H9 (cell line): ENCODE measurements at places on chromosomes 4 and X.

GRCh38 chrX:124217304-124218251 is 114.9 kb upstream of the TEX13D start:
- peak; percentile 52 for DNase-seq

- DNase-seq = no peak
Observed at GRCh38 chr4:61225656-61226055, 25.5 kb downstream of the ADGRL3 start.

GRCh38 chr4:186018784-186019183 is 50.2 kb upstream of the TLR3 start:
- no peak for DNase-seq

GRCh38 chrX:70509078-70509477 is 64.4 kb downstream of the DLG3 start:
- DNase-seq = no peak

DNA sequence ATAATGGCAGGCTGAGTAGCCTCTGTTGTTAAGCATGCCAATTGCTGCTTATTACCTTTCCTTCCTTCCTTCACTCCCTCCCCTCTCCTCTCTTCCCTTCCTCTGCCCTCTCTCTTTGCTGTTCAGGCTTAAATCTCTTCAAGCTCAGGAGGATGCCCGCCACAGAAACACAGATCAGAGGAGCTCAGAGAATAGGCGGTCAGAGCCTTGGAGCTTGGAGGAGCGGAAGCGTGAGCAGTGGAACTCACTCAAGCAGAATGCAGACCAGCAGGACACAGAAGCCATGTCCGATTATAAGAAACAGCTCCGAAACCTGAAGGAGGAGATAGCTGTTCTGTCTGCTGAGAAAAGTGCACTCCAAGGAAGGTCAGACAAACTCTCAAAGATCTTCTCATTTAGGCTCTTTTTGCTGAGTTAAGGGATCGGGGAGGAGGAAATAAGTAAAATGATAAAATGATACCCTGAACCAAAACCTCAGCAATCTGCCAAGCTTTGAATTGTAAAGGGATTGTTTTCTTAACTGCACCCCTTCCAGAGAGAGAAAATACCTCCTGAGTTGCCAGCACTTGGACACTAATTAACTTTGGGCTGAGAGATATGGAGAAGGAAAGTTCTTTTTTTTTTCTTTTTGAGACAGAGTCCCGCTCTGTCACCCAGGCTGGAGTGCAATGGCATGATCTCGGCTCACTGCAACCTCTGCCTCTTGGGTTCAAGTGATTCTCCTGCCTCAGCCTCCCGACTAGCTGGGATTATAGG is 20.9 kb downstream of the SPATA18 start:
- no peak for DNase-seq

GRCh38 chr4:56253666-56254305 is 133.5 kb downstream of the AASDH start:
- DNase-seq = no peak

GRCh38 chrX:102624105-102624504 is 24.8 kb downstream of the ARMCX5 start:
- DNase-seq = no peak

GRCh38 chr4:171812333-171812664 is 905 bp upstream of the GALNTL6 start:
- DNase-seq = no peak

DNA sequence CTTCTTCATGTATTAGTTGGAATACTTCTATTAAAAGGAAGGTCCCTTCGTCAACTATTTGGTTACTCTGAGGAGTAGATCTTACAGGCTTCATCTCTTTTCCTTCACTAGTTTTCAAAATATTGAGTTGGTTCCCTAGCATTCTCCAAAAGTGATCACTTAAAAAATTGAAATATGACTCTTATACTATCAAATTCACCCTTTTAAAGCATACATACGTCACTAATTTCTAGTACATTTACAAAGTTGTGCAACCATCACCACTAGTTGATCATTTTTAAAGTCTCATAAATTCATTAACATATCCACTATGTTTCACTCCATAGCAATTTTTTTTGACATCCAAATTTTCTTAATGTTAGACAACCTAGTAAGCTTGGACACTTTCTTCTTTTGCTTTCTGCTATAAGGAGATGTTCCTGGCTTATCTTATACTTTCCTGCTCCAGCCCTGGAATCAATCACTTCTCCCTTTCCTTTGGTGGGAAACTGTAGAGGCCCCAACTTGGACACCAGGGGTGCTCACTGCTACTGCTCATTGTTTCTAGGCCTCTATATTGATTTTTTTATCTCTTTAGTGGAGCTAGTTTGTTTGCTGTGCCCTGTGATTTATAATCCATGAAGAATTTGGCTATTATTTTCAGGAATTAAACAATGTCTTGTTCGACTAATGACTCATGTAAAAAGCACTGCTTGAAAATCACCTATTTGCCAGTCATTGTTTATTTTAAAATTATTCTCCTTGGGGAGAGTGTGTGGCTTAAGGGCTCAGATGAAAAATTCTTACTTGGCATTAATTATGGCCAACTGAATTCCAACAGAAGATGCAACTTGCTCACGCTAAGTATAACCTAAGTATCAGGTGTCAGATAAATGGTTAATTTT is 4.0 kb upstream of the ZFX start:
- DNase-seq = no peak

- no peak for DNase-seq
Observed at GRCh38 chr4:145819101-145819852, 119.3 kb downstream of the ZNF827 start.

GRCh38 chr4:144574000-144574399 is 72.0 kb upstream of the HHIP start:
- DNase-seq = no peak

- DNase-seq = no peak
Observed at GRCh38 chr4:140793291-140793690, 37.1 kb upstream of the TBC1D9 start.

GRCh38 chr4:140423106-140423505 is 4.3 kb downstream of the CLGN start:
- DNase-seq = no peak

GRCh38 chrX:100895365-100896075 is 21.4 kb upstream of the NOX1 start:
- peak; percentile 52 for DNase-seq

DNA sequence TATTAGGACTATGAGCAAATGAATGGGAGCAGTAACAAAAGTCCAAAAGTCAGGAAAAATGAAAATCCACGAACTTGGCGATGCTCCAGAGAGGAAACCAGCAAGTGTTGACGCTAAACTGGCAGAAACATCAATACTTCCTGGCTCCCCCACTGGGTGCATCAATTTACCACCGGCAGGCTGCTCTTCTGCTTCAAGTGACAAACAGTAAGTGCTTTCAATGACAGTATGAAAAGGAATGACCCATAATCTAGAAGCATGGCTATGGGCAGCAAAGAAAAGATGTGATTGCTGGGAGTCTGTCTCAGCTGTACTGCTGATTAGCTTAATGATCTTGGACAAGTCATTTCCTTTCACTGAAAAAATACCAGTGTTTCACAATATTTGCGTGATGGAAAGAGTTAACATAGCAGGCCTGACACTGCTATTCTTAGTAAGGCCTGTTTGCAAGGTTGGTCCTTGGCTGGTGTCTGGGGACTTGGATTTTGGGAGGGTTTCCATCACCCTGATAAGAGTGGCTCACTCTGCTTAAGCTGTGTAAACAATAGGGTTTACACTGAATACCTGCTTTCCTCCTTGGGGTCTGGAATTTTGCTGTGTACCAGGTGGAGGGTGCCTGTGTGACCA is 8.7 kb downstream of the ATP11C start:
- DNase-seq = no peak

DNA sequence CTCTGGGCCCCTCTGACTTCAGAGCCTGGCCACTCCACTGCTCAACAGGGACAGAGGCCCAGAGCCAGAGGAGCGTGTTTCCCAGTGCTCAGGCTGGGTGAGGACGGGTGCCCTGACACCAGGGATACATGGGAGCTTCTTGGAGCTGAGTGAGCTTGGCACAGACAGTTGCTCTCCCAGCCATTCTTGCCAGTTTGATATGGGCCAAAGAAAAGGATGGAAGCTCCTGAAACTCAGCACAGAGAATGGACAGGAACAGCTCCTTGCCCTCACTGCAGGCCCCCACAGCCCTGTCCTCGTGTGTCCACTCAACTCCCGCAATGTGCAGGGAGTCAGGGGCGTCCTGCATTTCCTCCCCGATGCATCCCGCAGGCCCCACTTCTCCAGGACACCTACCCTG is 38.8 kb downstream of the NSG1 start:
- peak; percentile 24 for DNase-seq

GRCh38 chrX:119636419-119636818 is 30.2 kb upstream of the NKRF start:
- no peak for DNase-seq

- no peak for DNase-seq
Observed at GRCh38 chrX:87236830-87237440, 280.7 kb upstream of the KLHL4 start.

DNA sequence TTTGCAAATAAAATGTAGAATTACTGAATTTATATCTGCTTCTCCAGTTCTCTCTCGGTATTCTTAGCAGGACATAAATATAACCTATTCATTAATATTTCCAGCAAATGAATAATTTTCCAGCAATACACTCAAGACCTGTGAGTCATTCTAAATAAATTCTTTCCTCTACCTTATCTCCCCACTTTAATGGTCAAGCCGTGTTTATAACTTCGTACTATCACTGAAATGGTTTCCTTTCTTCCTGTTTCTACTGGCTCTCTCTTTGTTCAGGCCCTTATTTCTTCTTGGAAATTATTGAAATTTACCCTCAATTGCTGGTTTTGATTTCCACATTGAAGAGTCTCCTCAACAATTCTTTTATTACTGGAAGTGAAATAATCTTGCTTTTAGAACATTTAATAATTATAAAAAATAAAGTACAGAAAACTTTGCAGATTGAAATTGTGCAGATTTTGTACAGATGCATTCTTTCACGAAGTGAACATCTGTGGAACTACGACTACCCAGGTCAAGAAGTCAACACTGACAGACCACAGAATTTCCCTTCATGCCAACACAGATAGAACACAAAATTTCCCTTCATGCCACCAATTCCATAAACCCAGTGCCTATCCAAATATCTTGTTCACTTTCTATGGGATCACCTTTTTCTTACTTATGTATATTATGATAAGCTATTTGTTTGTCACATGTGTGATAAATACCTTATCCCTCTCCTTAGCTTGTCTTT is 205.7 kb downstream of the FAT4 start:
- DNase-seq = no peak

GRCh38 chr4:75494563-75494962 is 19.6 kb downstream of the RCHY1 start:
- DNase-seq = no peak

GRCh38 chr4:24949970-24950369 is 37.1 kb upstream of the CCDC149 start:
- no peak for DNase-seq

- DNase-seq = no peak
Observed at GRCh38 chr4:140704392-140704960, 51.7 kb downstream of the TBC1D9 start.

DNA sequence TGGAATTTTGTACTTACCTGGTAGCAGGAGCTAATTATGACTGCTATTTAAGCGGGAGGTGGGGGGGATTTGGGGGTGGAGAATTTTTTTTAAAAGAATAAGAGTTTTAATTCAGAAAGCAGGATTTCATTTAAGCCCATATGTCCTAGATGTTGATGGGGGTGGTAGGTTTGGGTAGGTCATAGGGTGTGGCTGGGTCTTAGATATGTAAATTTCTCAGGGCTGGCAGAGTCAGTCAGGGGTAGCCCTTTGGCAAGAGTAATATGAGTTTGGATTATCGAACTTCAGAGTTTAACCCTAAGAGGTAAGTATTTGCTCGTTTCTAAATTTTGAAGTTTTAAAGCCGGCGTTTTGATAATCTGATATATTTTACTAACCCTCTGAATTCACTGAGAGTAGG is 35.2 kb upstream of the COX18 start:
- no peak for DNase-seq

DNA sequence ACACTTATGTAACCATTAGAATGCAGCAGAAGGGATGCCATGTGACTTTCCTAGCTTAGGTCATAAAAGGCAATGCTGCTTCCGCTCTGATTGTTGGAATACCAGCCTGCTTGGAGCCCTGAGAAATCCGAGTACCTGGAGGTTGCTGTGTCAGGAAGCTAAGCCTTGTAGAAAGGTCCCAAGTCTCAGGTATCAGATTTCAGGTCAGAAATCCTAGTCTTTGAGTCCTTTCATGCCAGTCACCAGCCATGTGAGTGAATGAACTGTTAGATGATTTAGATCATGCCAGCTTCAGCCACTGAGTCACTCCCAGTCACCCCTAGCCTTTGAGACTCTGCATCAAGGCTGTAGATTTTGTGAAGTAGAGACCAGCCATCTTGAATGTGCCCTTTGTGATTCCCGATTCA is 23.5 kb downstream of the RAP1GDS1 start:
- DNase-seq = peak; percentile 80

GRCh38 chrX:28847423-28847822 is 260.2 kb downstream of the IL1RAPL1 start:
- DNase-seq = peak; percentile 52

DNA sequence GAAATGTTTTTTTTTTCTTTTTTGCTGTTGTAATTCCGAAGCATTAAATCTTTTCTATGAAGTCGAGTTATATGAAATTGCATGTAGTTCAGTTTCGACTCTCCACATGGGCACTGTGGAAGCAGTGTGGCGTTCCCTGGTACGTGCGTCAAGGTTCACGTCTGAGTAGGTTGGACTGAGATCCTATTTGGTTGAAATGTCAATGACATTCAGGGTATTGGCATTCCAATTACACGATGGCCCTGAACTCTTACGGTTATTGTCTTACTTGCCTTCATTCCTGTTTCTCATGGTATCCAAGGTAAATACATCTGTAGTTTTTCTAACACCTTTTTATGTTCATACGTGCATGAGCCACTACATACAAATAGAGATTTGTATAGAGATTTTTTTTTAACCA is 128.8 kb downstream of the SORBS2 start:
- no peak for DNase-seq

DNA sequence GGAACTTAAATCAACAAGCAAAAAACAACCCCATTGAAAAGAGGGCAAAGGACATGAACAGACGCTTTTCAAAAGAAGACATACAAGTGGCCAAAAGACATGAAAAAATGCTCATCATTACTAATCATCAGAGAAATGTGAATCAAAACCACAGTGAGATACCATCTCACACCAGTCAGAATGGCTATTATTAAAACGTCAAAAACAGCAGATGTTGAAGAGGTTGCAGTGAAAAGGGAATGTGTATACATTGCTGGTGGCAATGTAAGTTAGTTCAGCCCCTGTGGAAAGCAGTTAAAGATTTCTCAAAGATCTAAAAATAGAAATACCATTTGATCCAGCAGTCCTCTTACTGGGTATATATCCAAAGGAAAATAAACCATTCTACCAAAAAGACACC is 22.6 kb downstream of the RTL9 start:
- DNase-seq = no peak

DNA sequence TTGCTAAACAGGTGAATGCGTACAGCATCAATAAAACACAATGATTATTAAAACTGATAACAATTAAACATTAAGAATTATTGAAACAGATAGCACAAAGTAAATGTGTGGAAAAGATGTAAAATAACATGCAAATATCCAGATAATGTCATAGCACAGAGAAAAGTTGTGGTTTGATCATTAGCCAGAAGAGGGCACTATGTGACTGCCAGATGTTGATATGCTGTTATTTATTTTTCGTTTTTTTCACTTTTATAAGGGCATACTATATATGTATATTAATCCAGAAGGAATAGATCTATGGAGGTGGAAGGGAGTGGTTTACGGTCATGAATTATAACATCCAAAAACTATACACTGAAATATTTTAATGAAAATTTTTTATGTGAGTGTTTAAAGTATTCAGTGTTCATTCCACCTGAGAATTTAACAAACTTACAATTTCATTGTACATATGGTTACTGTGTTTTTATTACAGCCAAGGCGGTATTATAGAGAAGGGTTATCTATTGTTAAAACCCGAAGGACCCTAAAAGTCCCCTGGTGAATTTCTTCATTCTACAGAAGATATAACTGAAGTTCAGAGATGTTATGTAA is 211.9 kb upstream of the UGT8 start:
- DNase-seq = no peak
